ENCODE measurements at places on chromosomes 16 and 17.
A peak's percentile ranks its signal among the peaks of the same experiment; 100 is the strongest.

GRCh38 chr17:80990921-80991644 is 558 bp upstream of the CHMP6 start:
- no peak for DNase-seq

DNA sequence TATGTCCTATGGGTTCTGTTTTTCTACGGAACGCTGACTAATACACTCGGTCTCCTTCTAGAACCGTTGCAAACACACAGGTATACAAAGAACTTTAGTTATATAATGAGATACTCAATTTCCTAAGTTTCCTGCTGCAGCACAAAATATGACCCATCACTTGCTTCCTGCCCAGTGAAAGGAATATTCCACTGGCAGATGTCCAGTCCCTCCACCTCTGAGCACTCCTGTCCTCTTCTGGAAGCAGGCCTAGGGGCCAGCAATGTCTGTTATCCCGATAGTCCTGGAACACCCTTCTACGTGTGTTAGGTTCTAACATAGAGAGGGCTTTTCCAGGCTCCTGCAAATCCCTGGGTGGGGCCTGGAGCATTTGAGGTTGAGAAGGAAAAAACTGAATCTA is 32.7 kb downstream of the ADAMTS18 start:
- DNase-seq: no peak

DNA sequence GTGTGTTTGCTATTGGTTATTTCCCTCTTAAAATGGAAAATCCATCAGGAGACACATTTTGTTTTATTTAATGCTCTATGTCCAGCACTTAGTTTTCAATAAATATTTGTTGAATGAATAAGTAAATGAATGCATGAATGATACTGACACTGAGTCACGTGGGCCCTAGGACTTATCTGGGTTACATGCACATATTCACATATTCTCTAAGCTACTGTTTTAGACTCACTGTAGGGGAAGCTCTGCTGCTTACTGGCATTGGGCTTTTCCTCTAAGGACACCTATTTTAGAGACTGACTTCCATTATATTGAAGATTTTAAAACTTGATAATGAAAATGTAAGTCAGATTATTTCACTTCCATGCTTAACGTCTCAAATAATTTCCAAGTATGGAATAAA is 327.2 kb downstream of the UTP18 start:
- DNase-seq: no peak

GRCh38 chr16:11450136-11450535 is 104.9 kb downstream of the RMI2 start:
- no peak for DNase-seq

- no peak for DNase-seq
These were observed 12.7 kb upstream of the APPBP2 start for GRCh38 chr17:60538726-60539125.

- peak; percentile 45 for DNase-seq
These were observed 43.2 kb downstream of the TSC2 start for GRCh38 chr16:2090777-2091546.

- peak; percentile 41 for DNase-seq
These were observed 60.4 kb downstream of the BAIAP2 start for GRCh38 chr17:81095383-81095762.

- no peak for DNase-seq
These were observed 153.9 kb downstream of the HS3ST3B1 start for GRCh38 chr17:14454746-14455145.

DNA sequence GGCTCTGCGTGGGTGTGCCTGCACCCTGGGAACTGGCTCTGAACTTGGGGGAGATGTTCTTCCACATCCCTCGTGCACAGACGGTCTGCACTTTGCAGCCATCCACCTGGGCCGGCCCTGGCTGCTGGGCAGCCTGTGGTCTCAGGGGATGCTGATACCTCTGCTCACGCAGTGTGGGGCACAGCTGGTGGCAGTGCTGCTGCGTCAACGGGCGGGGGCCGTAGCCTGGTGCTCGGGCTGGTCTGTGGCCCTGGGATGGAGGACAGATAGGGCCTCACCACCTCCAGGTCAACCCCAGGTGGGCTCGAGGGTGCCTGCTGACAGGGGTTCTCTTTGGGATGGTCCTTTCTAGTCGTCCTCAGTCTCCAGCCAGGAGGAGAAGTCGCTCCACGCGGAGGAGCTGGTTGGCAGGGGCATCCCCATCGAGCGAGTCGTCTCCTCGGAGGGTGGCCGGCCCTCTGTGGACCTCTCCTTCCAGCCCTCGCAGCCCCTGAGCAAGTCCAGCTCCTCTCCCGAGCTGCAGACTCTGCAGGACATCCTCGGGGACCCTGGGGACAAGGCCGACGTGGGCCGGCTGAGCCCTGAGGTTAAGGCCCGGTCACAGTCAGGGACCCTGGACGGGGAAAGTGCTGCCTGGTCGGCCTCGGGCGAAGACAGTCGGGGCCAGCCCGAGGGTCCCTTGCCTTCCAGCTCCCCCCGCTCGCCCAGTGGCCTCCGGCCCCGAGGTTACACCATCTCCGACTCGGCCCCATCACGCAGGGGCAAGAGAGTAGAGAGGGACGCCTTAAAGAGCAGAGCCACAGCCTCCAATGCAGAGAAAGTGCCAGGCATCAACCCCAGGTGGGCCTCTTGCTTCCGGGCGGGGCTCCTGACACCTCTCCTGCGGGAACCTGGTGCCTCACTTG is 36.3 kb downstream of the TSC2 start:
- DNase-seq: no peak

Measured in T-helper 9 cell (primary cell).